Inflammatory macrophage treated with lipopolysaccharide for 1 hour (primary cell): ENCODE measurements at places on chromosomes 11 and 22.

GRCh38 chr11:71244116-71244810 lies 8.1 kb downstream of the SHANK2 start:
- no peak for DNase-seq

DNA sequence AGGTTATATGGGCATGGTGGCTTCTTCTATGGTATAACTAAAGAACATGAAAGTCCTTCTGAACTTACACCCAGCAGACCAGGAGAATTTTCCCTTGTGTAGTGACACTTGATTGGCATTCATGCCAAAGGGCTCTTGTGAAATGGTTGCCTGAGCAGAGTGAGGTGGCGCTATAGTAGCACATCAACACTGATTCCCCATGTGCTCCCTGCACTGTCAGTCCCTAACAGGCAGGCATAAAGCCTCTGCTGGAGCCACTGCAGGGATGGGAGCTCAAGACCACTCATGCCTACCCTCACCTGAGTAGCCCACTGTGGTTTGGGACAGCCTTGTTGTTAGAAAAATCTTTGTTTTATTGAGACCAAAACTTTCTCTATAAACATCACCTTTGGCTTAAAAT lies 92.6 kb upstream of the LIN7C start:
- DNase-seq: no peak

DNA sequence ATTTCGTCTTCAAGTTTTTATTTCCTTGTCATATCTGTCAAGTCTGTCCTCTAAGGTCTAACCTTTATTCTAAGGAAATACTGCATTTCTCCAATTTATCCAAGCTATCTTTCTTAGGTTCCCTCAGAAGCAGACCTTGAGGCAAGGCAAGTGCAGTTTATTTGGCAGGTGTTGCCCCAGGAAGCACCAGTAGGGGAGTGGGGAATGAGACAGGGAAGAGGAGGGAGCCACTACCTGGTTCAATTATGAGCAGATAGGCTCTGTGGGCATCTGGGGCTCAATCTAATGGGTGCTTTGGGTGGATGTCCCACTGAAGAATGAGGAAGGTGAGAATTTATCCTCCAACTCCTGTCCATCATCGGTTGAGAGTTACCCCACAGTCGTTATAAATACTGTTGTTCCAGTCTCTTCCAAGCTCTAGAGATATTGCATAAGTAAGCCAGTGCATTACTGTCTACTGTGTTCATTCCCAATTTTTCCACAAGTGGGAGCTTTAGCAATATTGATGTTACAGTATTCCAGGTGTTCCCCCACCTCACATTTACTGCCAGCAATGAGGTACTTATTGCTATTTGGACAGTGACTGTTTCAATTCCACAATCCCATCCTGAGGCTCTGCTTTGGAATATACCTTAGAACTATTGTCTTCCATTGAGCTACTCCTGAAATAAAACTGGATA lies 154.9 kb upstream of the CEP126 start:
- DNase-seq: no peak

DNA sequence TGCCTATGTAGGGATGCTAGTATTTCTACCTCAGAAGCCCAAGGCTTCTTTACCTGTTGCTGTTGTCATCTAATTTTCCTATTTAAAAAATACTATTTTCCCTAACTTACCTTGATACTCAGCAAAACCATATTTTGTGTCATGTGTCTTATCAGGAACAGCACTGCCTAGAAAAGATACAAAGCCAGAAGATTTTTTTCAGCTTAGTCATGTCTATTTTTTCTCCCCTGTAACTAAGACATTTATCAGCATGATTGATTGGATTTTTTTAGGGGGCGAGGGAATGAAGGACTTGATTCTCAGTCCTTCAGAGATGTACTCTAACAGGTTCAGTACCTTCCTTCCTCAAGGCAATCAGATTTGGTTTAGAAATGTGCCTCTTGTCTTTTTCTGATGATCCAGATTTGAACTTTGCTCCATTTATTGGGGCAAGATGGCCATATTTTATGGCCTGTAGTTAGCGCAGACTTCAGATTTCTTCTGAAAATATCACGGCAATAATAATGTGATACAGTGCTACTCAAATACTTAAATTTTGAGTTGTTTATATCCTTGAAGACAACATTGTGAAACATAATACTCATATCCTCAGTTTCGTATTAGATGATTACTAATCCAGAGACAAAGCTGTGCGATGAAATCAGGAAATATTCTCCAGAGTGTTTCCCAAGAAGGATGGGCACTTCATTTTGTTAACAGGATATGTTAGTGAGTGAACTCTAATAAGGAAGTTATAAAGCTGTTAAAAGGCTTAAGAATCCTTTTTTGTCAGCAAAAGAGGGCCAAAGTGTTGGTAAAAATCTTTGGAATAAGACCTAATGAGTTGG lies 3.8 kb upstream of the PIK3IP1 start:
- peak; percentile 85 for DNase-seq

GRCh38 chr11:42772886-42773285 lies 538.9 kb upstream of the API5 start:
- no peak for DNase-seq

DNA sequence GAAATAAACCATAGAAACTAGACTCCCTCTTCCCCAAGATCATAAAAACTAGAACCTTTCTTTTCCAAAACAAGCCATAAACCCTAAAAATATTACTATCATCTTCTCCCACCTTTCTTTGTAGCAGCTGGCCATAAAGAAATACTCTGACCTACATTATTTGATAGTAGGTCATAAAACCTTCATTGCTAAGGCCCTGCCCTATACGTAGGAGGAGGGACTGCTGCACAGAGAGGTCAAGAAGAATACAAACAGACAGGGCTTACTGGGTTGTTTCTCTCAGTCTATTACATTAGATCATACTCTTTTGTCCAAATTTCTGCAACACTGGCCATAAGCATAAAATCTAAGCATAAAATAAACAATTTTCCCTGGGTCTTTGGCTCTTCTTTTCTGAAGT lies 101.5 kb downstream of the TYR start:
- no peak for DNase-seq

GRCh38 chr11:83643115-83643514 lies 356.9 kb upstream of the CCDC90B start:
- no peak for DNase-seq

GRCh38 chr11:111798279-111798678 lies 32.1 kb upstream of the PPP2R1B start:
- no peak for DNase-seq

DNA sequence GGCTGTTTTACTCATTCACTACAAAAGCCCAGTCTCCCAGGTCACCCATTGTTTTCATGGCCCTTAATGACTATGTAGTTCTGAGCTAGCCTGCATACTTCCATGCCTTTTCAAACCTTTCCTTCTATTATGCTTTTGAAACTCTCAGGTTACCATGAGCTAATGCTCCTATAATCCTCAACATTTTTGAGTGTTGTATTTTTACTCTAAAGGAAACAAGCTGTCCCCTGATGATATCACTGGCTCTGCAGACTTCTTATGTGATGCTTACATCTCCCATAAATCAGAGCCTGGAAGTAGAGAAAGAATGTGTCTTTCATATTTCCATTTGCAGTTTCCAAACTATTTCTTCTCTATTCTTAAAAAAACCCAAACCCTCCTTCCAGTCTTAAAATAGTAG lies 159.0 kb upstream of the RAG2 start:
- no peak for DNase-seq
